ENCODE measurements at places on chromosomes 5 and 9. TPM values are rescaled to one million over a fixed set of nuclear protein-coding genes. Genes with fewer than 3 reads are reported as not detected.

KCNMB1 gene
- not detected for total RNA-seq

CCL21 gene
- not detected for total RNA-seq

LRRC19 gene
- not detected for total RNA-seq

SPDL1 gene
- 11.4 TPM for total RNA-seq

CLIC3 gene
- 4.6 TPM for total RNA-seq

ALDH1A1 gene
- total RNA-seq: 28.2 TPM

HEMGN gene
- not detected for total RNA-seq

FAM169A gene
- under 0.01 TPM for total RNA-seq

FCN1 gene
- not detected for total RNA-seq

GKAP1 gene
- 0.35 TPM for total RNA-seq

CCIN gene
- 2.2 TPM for total RNA-seq

PPP3R2 gene
- not detected for total RNA-seq

TSLP gene
- 1.2 TPM for total RNA-seq

SH2D3C gene
- total RNA-seq: 0.08 TPM

SGCD gene
- 24.2 TPM for total RNA-seq

PHF24 gene
- under 0.01 TPM for total RNA-seq

INPP5E gene
- total RNA-seq: 3.8 TPM

MAN2A1 gene
- total RNA-seq: 50.9 TPM

MEGF10 gene
- total RNA-seq: under 0.01 TPM

PTPRD gene
- 5.4 TPM for total RNA-seq

PCDHA8 gene
- under 0.01 TPM for total RNA-seq

RNF130 gene
- 10.4 TPM for total RNA-seq

TRAF1 gene
- 1.6 TPM for total RNA-seq

TICAM2 gene
- 1.4 TPM for total RNA-seq

PCDHGB4 gene
- 22.8 TPM for total RNA-seq

ARHGEF39 gene
- not detected for total RNA-seq

NEUROG1 gene
- not detected for total RNA-seq

ZNF346 gene
- total RNA-seq: 12.0 TPM

DHFR gene
- total RNA-seq: 6.7 TPM

BTNL9 gene
- total RNA-seq: not detected

LCN2 gene
- not detected for total RNA-seq

CPEB4 gene
- total RNA-seq: 12.8 TPM
